ENCODE measurements at places on chromosomes 2 and 18.
A peak's percentile ranks its signal among the peaks of the same experiment; 100 is the strongest.

DNA sequence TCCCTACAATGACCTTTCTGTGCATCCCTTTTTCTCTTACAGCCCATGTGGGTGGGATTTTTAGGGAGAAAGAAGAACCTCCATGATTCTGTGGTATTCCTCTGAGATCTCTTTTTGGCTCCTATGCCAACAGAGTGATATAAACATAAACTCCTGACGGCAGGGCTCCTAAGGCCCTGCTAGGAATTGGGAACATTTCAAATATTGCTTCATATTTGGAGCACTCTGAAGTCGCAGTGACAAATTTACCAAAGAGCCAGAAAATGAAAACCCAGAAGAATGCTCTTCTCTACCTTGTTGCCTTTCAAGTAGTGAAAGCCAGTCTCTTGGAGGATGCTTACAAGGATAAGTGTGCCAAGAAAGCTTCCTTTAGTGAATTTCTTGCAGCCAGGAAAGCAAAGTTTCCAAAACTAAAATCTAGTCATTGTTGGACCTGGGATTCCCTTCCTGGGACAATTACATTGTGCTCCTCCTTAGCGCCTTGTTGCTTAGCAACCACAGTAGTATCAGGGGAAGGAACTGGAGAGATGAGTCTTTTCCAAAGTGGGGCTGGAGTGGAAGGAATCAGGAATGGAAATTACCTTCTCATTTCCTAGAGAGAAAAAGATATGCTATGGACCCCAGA is 7.3 kb upstream of the SETBP1 start:
- DNase-seq = no peak

DNA sequence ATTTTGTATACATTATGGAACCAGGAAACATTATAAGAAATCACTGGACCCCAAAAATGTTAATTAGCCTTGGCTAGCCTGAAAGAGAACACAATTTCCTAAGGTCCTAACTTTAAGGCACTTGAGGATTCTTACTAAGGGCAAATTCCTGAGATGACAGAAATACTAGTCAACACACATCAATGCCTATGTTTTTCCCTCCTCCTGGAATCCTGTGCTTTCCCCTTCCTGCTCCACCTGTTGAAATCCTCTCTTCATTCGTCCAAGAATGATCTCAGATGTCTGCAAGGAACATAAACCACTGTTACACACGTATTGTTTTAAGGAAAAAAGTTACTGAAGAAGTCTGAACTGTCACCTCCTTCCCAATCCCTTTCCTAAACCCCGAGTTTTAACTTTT is 21.2 kb upstream of the DARS1 start:
- DNase-seq = peak; percentile 51

GRCh38 chr18:54109131-54109683 is 115.3 kb downstream of the MBD2 start:
- peak; percentile 58 for DNase-seq

DNA sequence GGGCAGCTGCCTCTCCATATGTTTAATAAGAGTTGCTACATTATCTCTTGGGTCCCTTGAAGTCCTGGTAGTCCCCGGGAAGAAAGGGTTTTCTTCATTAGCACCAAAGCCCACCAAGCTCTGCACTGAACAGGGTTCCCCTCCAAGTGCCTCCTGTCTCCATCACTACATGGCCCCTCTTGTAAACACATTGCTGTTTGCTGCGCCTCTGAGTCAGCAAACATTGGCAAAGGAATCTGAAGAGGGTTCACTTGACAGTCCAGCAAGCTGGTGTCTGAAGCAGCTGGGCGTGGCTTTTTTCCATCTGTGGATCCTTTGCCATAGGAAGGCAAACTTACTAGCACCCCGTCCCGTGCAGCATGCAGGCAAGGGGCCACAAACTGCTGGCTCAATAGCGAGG is 82.8 kb downstream of the TEX51 start:
- DNase-seq = no peak

GRCh38 chr2:153770359-153770991 is 101.2 kb upstream of the GALNT13 start:
- DNase-seq = peak; percentile 5

GRCh38 chr2:109331896-109332848 is 203.2 kb downstream of the SH3RF3 start:
- peak; percentile 97 for DNase-seq

DNA sequence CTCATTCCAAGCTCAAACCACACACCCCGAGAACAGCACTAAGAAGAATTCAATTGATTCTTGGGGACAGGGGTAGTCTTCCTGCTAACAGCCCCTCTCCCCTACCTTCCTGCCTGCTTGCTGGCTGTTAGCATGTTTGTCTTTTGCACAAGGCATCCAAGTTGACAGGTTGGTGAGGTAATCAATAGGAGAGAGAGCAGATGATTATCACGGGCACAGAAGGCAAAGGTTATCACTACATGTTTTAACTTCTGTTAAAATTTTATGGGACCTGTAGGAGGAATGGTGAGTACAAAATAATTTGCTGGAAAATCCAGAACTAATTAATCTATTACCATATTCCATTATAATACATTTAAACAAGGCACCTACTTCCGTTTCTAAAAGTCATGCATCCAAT is 442.1 kb upstream of the TCF4 start:
- DNase-seq = no peak

DNA sequence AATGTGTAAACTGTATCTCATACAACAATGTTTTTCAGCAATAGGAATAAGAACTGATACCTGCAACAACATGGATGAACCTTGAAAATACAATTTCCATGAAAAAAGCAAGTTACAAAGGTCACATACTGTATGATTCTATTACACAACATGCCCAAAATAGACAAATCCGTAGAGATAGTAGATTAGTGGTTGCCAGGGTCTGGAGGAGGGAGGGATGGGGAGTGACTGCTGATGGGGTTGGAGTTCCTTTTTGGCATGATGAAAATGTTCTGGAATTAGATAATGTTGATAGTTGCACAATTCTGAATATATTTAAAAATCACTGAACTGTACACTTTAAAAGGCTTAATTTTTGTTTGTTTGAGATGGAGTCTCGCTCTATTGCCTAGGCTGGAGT is 33.8 kb downstream of the UBXN4 start:
- no peak for DNase-seq

DNA sequence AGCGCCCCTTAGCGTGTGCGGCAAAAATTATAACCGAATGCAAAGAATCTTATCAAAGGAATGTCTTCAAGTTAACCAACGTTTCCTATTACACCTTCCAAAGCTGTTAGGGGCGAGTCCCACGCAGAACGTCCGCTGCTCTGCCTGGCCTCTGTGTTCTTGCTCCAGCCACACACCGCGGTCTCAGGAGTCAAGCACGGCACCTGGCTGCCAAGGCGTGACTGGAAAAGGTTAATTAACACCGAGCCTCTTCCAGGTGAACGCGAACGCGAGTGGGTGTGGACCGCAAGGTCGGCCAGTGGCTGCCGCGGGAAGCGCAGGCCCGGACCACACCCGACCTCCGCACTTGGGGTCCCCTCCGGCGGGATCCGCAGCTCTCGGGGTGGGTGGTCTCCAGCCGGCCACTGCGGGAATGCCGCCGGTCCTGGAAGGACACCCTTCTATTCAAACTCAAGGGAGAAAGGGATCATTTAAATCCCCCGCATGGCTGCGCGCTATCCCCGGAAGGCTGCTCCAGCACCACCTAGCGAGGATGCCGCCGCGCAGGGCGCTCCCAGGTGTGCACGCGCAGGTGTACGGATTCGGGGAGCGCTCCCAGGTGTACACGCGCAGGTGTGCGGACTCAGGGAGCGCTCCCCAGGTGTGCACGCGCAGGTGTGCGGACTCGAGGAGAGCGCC is 830 bp downstream of the CYB5A start:
- no peak for DNase-seq

GRCh38 chr2:106886916-106887758 is 1.2 kb upstream of the ST6GAL2 start:
- peak; percentile 29 for DNase-seq

GRCh38 chr2:8581601-8582041 is 100.2 kb upstream of the ID2 start:
- no peak for DNase-seq

DNA sequence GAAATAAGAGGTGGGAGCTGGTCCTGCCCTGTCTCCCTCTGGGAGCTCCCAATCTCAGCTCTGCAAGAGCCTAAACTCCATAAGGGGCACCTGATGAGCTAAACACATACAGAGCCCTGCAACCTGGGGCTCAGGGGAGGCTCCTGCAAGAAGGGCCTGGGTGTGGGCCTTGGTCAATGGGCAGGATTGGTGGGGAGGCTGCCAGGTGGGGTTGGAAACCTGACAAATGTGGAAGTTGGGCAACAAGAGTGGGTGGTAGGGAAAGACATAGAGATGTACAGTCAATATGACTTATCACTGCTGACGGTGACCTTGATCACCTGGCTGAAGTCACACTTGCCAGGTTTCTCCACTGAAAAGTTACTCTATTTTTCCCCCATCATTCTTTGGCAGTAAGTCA is 209.9 kb downstream of the TTC32 start:
- DNase-seq = no peak

DNA sequence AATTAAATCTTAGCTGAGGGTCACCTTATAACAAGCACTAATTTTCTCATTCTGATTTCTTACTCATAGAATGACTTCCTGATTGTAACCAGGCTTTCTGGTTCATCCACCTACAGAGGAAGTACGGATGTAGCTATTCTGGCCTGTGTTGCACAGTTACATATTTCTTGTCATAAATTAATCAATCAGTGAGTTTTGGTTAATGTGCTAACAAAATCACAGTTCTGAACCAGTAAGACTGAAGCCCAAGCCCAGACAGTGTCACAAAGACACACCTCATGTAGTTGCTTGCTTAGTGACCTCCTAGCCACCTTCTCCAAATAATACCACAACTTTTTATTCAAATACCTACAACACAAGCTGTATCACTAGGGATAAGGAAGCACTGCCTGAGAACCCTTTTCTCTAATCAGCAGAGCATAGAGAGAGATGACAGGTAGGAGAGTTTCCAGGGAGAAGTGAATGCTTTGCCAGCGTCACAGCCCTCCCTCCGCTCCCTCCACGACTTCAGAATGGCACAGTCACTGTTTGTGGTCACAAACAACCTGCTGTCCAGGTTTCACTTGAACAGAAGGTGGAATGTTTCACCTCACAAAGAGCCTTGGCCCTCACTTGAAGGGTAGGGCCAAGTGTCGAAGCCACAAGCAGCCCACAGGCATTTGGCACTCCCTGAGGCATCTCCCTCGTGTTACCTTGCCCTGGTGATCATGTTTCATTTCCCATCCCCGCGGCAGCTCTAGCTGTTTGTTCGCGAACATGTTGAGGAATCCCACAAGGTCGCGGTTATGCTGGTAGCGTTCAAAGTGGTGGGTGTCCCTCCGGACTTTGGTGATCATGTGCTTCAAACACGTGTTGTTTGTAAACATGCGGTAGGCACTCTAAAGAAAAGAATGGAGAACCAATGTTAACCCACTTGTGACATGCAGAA is 120.8 kb upstream of the STK17B start:
- DNase-seq = peak; percentile 33

DNA sequence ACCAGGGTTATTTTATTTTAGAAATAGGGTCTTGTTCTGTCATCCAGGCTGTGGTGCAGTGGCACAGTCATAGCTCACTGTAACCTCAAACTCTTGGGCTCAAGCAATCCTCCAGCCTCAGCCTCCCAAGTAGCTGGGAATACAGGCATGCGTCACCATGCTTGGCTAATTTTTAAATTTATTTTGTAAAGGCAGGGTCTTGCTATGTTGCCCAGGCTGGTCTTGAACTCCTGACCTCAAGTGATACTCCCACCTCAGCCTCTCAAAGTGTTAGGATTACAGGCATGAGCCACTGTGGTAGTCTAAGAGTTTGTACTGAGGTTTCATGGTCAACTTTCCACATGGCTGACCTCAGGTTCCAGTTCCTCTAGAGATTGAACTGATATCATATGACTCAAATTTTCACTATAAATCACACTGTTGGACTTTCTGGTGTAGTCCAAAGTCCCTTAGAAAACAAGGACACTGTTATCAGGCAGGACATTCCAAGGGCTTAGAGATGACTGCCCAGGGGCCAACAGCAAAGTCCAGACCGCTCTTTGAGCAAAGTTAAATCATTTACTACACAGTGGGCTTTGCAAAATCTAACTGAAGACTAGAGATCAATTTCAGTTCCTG is 82.0 kb upstream of the MEX3C start:
- DNase-seq = no peak

DNA sequence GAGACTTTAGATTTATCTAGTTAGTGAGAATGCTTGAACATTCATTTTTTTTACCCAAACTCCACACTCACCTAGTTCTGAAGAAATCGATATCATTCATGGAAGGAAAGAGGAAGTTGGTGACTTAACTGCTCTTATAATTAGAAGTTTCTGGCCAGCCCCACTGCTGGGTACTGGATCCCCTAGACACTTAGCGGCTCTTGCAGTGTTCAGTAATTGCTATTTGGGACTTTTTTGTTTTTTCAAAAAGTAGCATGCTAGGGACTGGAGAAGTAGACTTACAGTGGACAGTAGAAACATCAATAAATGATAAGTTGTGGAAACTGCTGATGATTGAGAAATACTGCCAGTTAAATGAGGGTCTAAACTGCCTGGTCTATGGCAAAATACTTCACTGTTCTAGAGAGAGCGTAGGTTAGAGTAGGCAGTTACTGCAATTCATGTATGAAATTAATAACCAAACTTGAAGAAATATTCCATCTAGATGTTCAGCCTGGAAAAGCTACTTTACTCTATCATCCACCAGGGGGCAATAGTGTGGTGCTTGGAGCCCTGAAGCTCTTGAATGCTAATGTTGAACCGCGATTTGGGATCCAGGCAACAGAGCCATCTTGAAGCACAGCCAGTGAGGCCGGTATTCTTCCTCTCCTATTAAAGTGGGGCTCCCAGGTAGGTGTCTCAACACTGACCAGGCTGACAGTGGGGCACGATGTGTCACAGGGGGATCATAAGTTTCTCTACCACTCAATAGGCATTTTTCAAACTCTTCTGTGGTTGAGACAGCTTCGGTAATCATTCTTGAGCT is 146.1 kb upstream of the SESTD1 start:
- DNase-seq = peak; percentile 38

GRCh38 chr2:219995399-219995798 is 368.0 kb downstream of the SLC4A3 start:
- no peak for DNase-seq

- DNase-seq = peak; percentile 88
Measured at GRCh38 chr2:163213661-163214081, 375.1 kb upstream of the KCNH7 start.

GRCh38 chr18:6404834-6405233 is 9.9 kb downstream of the L3MBTL4 start:
- no peak for DNase-seq

- DNase-seq = no peak
Measured at GRCh38 chr2:33121416-33121815, 174.7 kb downstream of the LTBP1 start.

DNA sequence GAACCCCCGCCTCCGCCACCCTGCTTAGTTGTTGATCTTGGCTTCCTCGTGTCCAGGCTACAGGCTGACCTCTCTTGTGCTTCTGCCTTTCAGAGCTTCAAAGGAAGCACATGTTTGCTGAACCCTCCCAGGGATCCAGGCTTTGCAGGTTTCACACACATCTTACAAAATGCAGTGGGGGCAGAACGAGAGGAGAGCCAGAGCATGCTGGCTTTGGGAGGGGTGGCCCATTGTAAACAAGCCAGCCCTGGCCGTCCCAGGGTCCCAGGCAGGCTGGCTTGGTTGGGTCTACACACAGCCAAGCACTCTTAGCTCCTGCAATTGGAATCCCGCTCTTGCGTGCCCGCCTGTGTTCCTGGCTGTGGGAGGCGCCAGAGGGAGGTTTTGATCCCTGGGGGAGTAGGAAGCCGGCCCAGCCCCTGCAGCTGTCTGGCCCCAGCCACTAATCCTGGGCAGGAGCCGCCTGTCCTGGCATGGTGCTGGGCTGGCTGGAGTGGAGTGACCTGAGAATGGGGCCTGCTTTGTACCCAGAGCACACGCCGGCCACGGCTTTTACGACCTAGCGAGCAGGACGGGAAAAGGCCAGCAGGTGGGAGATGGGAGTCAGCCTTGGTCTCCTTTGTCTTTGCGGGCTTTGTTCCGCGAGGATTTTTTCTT is 53.9 kb downstream of the SH3BP4 start:
- DNase-seq = no peak
